ENCODE measurements at places on chromosomes 16 and 17.

DNA sequence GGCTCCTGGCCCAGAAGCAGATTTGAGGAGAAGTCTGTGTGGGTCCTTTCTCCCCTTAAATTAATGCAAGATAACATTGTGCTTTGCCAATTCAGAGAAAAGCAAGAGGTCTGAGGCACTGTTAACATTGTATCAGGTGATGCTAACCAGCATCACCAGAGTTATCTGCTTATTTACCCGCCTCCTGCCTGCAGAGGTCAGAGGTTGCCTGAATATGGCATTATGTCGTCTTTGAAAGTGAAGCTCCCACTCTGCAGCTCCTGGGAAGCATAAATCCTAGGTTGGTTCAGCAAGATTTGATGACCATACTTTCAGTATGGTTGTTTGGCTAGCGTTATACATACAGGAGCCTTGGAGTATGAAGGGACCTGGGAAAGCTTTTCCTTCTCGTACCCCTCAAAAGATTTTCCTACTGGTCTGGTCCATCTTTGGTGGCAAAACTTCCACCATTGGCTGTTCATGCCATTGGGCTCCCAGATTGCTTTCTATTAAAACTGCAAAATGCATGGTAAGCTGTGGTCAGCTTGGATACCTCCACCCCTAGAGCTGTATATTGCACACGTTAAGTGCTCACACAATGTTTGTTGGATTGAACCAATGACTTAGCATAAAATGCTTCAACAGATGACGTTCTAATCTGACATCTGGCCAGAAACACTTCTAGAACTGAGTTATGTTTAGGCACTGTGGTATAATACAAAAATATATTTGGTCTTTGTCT, 24.1 kb downstream of the CHD9 start:
- no peak for DNase-seq

GRCh38 chr17:10380631-10381408, 8.0 kb upstream of the MYH13 start:
- no peak for DNase-seq

DNA sequence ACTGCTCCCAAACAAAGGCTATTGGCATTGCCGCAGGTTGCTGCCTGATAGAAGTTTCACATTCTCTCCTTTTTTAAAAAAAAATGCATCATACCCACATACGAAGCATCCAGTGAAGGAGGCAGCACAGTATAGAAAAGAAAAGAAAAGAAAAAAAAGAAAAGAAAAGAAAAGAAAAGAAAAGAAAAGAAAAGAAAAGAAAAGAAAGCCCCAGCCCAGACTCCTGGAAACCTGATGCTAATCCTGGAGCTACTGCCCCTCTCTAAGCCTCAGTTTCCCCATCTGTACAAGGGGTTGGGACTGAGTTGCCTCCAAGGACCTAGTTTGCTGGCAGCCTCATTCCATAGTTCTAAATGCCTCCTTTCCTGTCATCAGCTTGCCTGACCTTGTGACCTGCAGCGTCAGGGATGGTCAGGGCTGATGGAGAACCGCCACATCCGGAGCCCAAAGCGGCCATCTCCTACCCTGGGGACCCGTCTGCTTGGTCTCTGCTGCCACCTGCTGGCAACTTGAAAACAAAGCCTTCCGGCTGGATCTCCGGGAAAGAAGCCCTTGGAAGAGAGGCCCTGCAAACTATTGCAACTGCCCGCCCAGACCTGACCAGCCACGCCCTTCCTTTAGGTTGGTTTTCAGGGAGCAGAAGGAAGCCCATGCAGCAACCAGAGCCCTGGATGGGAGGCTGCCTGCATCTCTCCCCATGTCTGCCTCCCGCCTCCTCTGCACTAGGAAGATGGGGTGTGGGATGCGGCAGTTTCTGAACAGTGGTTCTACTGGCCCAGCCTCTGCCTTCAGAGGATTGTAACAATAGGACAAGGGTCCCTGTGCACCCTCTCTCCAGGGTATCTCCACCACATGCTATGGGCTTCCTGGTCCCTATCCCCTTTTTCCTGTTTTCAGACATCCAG, 13.0 kb downstream of the AIPL1 start:
- DNase-seq = peak; percentile 55

- no peak for DNase-seq
Observed at GRCh38 chr17:32805029-32805976, 71.6 kb downstream of the MYO1D start.

DNA sequence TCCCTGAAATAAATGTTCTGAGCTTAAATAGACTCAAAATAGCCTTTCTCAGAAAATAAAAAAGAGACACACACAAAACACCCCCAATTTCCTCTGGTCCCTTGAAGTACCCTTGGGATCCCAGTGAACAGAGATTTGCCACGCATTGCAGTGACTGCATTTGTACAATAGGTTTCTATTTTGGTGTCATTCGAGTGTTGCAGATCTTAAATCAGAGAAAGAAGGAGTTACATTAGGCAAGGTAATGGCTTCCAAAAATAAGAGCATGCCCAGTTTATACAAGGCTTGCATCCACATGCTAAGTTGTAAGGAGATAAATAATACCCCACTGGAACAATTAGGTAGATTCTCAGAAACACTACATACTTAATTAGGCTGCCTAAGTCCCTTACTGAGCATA, 2.2 kb downstream of the TOX3 start:
- DNase-seq = no peak

DNA sequence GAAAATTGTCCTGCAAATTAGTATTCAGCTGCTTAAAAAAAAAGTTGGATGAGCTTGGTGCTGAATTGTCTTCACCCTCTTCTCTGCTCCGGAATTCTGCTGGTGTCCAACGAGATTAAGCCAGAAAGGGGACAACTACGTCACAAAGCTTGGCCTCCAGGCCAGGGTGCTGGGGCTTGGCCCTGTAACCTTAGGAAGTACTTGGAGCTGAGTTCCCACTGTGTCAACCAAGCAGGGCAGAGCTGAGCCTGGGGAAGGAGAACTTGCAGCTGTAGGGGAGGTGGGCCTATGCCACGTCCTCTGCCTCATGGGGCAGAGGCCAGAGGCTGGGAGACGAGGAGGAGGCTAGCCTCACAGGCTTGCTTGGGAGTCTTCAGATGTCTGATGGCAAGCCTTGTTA, 71.2 kb downstream of the CLEC16A start:
- DNase-seq = no peak

- DNase-seq = no peak
Observed at GRCh38 chr17:75825149-75825552, 19.1 kb downstream of the UNC13D start.

DNA sequence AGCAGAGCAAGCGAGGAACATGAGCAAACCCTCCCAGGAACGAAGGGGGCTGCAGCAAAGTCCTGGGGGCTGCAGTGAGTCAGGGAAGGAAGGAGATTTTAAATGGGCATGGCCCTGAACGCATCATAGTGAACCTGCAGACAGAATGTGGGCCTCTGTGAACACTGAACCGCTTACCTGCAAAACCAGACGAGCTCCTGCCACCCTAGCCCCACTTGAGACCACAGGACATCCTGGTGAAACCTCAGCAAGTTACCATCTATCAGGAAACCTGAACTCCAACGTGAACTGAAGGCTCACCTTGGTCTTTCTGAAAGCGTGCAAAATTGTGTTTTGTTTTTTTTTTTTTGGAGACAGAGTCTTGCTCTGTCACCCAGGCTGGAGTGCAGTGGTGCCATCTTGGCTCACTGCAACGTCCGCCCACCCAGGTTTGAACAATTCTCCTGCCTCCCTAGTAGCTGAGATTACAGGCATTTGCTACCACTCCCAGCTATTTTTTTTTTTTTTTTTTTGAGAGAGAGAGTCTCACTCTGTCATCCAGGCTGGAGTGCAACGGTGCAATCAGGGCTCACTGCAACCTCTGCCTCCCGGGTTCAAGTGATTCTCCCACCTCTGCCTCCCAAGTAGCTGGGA, 30.8 kb downstream of the FANCA start:
- DNase-seq = no peak

DNA sequence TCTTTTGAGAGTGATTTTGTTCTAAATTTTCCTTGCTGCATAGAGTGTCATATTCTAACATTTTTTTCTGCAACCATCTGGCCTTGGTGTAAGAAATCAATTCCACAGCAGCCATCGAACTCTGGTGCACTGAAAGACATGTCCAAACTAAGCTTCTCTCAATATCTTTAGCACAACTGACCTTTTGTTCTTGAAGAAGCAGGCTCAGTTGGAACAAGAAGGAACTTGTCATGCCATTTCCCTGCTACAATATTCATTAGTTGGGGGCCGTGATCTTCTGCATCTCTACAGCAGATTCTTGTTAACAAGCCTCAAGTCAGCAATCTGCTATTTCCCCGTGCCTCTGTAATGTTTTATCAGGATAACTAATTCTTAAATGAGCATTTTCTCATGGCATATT, 1305.6 kb downstream of the CDH11 start:
- no peak for DNase-seq

- peak; percentile 12 for DNase-seq
Observed at GRCh38 chr17:33667052-33667509, 374.0 kb upstream of the ASIC2 start.

- DNase-seq = no peak
Observed at GRCh38 chr16:4293181-4293716, 20.4 kb upstream of the TFAP4 start.

DNA sequence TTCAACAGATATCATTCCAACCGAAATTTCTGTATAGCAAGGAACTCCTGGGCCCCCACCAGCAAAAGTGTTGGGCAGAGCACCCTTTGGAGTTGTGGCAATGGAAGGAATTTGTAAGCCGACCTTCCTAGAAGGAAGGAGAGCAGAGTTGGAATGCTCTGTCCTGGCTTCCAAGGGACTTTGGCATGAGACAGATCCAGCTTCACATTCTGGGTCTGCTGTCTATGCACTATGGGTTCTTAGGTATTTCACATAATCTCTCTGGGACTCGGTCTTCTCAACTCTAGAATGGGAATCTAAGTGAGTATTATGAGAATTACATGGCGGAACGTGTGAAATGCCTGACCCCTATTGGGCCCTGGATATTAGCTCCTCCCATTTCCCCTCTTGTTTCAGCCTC, 63.2 kb upstream of the MARCHF10 start:
- DNase-seq = no peak

DNA sequence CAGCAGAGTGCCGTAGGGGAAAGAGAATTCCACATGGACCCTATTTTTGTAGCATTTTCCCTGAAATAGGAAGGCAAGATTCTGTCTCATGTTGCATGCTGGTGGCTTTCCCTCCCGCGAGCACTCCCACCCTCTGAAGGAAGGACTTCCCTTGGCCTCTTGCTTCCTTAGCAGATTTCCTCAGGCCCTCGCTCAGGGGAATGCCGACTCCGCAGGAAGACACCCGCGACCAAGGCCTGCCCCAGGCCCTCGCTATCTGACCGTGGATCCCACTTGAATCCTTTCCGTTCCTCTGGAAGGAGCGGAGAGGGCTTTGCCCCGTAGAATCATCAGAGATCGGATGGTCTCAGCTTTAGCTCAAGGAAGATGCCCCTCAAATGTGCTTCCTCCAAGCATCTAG, 179.4 kb upstream of the FOXF1 start:
- DNase-seq = no peak

DNA sequence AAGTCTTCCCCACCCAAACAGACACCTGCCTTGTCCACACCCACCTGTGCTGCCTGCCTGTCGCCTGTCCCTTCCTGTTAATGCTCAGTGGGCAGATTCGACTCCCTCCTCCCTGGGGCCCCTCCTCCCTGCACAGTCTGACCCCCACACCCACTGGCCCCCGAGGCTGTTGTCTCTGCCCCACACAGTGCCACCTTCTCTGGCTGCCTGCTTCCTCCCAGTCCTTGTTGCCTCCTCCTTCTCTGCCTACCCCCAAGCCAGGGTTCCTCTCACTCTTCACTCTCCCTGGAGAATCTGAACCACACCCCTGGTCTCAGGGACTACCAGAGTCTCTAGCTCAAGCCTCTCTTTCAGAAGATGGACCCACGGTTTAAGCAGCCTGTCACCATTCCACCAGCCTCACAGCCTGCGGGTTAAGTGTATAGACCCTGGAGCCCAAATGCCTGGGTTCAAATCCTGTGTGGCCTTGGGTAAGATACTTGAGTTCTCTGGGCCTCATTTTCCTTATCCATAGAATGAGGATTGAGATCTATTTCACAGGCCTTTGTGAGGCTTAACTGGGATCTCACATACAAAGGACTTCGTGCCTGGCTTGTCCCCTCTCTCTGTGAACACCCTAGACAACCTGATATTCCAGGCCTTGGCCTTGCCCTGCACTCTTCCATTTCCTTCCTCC, 3.8 kb upstream of the ARHGAP23 start:
- DNase-seq = no peak

GRCh38 chr17:17387498-17388362, 84.6 kb downstream of the NT5M start:
- no peak for DNase-seq

- DNase-seq = no peak
Observed at GRCh38 chr17:69508814-69509213, 94.3 kb downstream of the MAP2K6 start.

GRCh38 chr17:50539762-50540559, 7.0 kb upstream of the SPATA20 start:
- no peak for DNase-seq

- DNase-seq = no peak
Observed at GRCh38 chr16:3328643-3329042, 23.3 kb downstream of the ZNF75A start.

- DNase-seq = no peak
Observed at GRCh38 chr17:74104921-74105320, 98.6 kb upstream of the RPL38 start.

DNA sequence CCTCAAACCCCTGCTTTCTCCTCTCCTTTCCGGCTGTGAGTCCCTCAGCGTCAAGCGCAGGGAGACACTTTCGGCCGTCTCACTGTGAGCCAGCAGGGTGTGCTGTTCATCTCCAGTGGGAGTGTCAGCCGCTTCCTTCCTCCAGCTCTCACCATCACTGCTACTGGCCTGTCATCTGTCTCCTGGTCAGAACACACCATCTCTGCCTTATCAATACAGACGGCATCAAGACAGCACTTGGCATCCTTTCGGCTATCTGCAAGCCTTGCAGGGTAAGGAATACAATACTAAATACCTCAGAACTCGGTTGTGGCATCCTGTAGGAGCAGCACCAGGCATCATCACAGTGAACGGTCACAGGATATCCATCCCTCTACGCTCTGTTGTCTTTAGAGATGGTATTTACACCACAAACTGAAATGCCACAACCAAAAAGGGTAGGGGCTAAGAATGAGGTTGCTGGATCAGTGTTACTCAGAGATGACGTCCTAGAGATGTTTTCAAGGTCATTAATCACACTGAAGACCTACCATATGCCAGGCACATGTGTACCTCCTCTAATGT, 20.7 kb upstream of the CMTM4 start:
- DNase-seq = no peak

GRCh38 chr17:14813649-14814370, 451.3 kb downstream of the PMP22 start:
- DNase-seq = peak; percentile 12

GRCh38 chr17:5422505-5422904, 2.5 kb downstream of the RPAIN start:
- DNase-seq = no peak
